A172 (cell line): ENCODE measurements at places on chromosomes 7 and 10.
A peak's percentile ranks its signal among the peaks of the same experiment; 100 is the strongest.

DNA sequence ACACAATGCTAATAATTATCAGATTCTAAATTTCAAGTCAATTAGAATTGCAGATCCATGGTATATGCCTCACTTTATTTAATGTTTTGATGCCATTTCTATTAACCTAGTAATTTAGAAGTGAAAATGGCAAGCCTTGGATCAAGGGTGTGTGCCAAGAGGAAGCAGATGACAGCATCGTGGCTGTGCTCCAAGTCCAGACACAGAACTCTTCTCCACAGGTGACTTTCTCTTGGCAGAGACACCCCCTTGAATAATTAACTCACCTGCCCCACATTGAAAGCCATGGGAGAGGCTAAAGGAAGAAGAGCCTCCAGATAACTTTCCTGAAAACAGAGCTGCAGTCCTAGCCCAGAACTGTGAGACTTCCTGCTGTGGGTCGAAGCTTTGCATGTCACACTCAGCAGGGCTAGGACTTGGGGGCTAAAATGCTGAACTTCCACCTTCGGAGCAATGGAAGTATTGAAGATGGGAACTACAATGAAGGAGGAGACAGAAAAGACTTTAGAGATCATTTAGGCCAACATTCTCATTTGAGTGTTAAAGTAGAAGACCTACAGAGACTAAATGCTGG is 996 bp upstream of the C10orf90 start:
- DNase-seq: no peak

DNA sequence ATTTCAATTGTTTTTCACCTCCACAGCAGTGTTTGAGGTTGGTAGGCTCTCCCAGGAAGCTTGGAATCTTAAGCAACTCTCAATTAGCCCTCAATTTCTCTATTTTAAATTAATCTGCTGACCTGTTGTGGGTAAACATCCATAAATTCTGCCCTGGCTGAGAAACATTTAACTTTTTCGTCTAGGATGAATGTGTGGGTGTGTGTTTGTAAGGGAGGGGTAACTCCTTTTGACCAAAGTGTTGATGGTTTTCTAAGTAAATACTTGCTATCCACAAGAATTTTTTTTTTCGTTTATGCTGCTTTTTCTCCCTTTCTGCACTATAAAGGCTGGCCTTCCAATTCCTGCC is 973 bp downstream of the PPP3CB start:
- DNase-seq: peak; percentile 8

- DNase-seq: peak; percentile 44
Measured at GRCh38 chr10:36171556-36171952, 529.5 kb upstream of the FZD8 start.

- no peak for DNase-seq
Measured at GRCh38 chr10:71294091-71294561, 24.9 kb upstream of the SLC29A3 start.

GRCh38 chr10:70432561-70433263 is 8.8 kb downstream of the NODAL start:
- no peak for DNase-seq

GRCh38 chr7:157560710-157561522 is 224.1 kb downstream of the DNAJB6 start:
- no peak for DNase-seq

- DNase-seq: peak; percentile 72
Measured at GRCh38 chr7:90626013-90626412, 29.9 kb downstream of the CDK14 start.

GRCh38 chr7:108613147-108613948 is 43.7 kb downstream of the DNAJB9 start:
- DNase-seq: peak; percentile 46

- peak; percentile 97 for DNase-seq
Measured at GRCh38 chr10:77513781-77514331, 123.8 kb downstream of the KCNMA1 start.

DNA sequence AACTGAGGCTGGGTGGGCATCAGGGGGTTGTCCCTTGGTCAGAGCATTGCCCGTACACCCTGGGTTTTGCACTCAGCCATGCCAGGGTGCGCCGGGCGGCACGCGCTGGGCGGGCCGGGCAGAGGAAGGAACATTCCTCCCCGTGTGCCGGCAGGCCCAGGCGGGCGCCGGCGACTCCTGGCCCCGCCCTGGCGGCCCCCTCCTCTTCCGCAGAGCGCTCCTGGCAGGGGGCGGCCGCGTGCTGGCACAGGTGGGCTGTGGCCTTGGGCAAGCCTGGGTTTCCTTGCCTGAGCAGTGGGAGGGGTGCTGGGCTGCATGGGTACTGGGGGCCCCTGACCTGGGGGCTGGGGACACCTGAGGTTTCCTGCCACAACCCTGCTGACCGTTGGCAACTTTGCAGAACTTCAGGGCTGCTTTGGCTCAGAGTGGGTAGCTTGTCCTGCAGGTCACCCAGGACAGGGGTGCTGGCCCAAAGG is 3.9 kb downstream of the LFNG start:
- no peak for DNase-seq

GRCh38 chr7:127252778-127253280 is at the start of gene GRM8:
Gene GRM8 (minus strand): TSS chr7:127252941.
- DNase-seq: no peak

GRCh38 chr10:98415731-98416119 is 743 bp upstream of the PYROXD2 start:
- no peak for DNase-seq

- DNase-seq: no peak
Measured at GRCh38 chr10:63434866-63435854, 30.6 kb downstream of the JMJD1C start.

- no peak for DNase-seq
Measured at GRCh38 chr7:45583296-45583695, 9.1 kb downstream of the ADCY1 start.

- DNase-seq: peak; percentile 83
Measured at GRCh38 chr10:103895411-103896186, 22.4 kb downstream of the STN1 start.

DNA sequence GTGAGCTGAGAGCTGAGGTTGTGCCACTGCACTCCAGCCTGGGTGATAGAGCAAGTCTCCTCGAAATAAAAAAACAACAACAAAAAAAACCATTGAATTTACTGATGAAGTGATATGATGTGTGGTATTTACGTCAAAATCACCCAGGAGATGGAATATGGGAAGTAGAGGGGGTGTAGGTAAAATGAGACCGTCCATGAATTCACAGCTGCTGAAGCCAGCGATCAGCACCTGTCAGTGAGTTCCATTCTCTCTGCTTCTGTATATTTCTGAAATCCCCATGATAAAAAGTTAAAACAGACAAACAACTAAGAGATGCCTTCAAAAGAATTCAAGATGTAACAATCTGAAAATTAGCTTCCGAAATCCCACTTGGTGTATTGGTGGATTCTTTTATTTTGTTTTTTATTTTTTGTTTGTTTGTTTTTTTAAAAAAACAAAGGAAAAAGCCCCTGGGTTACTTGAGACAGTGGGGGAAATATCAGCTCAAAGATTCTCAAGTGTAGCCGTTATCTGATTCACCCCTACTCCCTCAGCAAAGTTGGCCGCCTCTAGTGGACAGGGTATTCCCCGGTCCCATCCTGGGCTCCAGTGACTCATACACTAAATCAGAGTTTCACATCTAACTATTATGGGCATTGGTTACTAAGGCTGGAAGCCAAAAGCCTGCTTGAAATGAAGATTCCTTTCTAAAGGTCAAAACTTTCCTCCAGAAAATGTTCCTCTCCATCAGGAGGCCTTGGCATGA is 76.4 kb downstream of the MAP3K8 start:
- DNase-seq: peak; percentile 95

- DNase-seq: peak; percentile 74
Measured at GRCh38 chr10:71068861-71069271, 143.5 kb upstream of the UNC5B start.

DNA sequence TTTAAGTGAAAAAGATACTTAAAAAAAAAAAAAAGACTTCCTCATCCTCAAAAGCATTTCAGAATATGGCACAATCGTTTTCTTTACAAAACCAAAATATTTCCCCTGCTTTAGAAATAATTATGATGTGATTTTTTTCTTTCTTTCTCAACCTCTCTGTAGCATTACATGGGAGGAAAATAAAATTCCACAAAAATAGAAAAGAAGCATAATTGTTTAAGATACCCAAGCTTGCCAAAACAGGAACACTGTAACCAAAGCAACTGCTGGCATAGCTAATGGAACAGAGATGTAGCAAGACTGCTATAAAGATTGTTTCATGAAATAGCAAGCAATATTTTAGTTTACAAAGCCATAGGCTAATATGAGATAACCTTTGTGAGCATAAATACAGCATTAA is 75.6 kb upstream of the GPR22 start:
- DNase-seq: no peak

GRCh38 chr7:94656658-94656924 is 658 bp upstream of the SGCE start:
- no peak for DNase-seq

GRCh38 chr7:129804111-129804889 is 148.5 kb downstream of the UBE2H start:
- no peak for DNase-seq

- no peak for DNase-seq
Measured at GRCh38 chr10:34200355-34200901, 614.7 kb downstream of the PARD3 start.

- DNase-seq: no peak
Measured at GRCh38 chr7:143493751-143494150, 16.1 kb downstream of the TAS2R41 start.

GRCh38 chr10:122646511-122647382 is 52.9 kb downstream of the C10orf120 start:
- no peak for DNase-seq

- peak; percentile 8 for DNase-seq
Measured at GRCh38 chr10:6701289-6701688, 121.2 kb upstream of the PRKCQ start.

GRCh38 chr7:114922026-114922651 is at the start of gene MDFIC:
Gene MDFIC (plus strand): TSS chr7:114922094. CDS start chr7:114923034, 940 bp downstream.
- DNase-seq: peak; percentile 28

- no peak for DNase-seq
Measured at GRCh38 chr10:33684211-33684611, 349.7 kb upstream of the NRP1 start.

DNA sequence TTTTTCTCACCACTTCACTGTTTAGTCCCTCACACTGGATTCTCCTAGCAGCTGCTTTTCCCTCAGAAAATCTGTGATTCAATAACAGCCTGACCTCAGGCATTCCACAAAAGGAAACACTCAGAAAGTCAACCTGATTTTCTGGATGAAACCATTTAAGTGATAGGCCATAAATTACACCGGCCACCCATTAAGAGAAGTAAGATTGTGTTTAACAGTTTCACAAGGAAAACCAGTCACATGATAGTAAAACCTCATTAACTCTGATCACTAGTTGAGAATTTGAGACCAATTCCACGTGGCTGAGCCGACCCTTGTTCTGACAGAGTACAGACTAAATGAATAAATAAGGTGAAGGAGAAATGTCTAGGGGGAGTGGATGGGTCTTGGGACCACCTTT is 7.7 kb downstream of the GRM8 start:
- DNase-seq: no peak

DNA sequence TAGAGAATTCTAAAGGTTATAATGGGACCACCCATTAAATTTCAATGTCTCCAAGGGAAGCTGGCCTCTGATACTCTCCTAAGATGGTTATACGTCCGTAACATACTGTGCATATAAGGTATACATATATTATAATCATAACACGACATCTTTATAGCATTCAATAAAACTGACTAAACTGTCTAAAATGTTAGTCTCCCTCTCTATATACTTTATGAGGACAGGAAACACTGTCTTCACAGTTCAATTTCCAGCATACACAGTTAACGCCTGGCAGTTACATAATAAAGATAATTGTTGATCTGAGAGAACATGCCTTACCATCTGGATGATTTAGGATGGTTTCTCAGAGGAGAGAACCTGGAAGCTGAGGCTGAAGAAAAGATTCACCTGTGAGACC is 1.2 kb upstream of the ORC5 start:
- no peak for DNase-seq

DNA sequence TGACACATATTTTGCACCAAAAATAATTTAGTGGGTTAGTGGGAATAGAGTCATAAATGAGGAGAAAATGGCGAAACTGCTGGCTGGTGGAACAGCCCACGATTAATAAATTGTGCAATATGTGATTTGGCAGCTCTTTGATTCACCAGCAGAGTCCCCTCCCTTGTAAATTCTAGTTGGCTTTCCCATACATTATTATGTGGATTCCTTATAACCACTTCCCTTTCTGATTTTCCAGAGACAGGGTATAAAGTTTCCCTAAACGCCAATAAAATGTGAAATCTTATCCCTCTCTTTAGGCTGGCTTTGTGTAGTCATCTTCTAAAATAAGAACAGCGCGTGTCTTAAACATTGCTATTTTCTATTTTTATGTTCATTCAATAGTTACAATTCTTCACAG is 149.4 kb upstream of the FERD3L start:
- DNase-seq: no peak

- peak; percentile 86 for DNase-seq
Measured at GRCh38 chr10:110802551-110803238, 69.0 kb upstream of the PDCD4 start.

DNA sequence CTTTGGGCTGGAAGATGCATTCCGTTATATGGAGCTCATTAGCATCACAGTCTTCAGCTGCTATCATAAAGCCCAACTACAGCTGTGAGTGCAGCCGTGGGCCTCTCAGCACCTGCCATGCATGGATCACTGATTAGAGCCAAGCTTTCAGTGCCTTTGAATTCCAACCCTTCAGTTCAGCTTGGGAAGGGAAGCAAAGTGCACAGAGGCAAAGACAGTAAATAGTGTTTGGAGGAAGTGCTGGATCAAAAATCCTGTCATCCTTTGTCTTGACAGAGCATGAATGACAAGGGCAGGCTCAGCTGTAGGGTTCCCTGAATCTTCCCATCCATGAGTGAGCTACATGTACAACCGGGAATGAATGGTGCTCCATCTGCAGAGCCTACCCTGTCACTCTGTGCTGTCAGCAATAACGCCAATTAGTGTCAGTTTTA is 153.7 kb downstream of the DNAJB9 start:
- DNase-seq: no peak

DNA sequence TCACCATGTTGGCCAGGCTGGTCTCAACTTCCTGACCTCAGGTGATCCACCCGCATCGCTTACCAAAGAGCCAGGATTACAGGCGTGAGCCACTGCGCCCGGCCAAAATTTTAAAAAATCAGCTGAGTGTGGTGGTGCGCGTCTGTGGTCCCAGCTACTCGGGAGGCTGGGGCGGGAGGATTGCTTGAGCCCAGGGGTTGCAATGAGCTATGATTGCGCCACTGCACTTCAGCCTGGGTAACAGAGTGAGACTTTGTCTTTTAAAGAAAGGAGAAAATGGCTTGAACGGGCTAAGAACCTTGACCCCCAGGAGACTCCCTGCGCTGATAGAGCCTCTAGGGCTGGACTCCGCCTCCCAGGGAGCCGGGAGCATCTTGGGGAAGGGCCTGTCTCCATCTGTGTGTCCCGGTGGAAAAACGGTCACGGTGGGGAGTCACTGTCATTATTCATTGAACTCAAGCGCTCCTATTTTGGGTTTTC is 760 bp upstream of the KCTD7 start:
- DNase-seq: no peak

DNA sequence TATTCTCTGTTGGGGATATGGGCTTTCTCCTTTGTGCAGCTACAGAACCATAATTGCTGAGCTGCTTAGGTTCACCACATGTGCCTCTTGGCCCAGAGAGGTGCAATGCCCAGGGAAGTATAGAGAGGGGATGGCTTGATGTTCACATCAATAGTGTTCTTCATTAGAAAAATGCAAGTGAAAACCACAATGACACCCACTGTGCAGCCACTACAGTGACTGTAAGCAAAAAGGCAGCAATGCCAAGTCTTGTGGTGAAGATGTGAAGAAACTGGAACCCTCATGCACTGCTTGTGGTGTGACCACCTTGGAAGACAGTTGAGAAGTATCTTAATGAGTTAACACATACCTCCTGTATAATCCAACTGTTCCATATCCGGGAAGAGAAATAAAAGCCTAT is 318.9 kb upstream of the ZMIZ1 start:
- DNase-seq: no peak

GRCh38 chr7:29793507-29793906 is 12.8 kb upstream of the WIPF3 start:
- DNase-seq: no peak
